ENCODE measurements at places on chromosomes 12 and 14.

DNA sequence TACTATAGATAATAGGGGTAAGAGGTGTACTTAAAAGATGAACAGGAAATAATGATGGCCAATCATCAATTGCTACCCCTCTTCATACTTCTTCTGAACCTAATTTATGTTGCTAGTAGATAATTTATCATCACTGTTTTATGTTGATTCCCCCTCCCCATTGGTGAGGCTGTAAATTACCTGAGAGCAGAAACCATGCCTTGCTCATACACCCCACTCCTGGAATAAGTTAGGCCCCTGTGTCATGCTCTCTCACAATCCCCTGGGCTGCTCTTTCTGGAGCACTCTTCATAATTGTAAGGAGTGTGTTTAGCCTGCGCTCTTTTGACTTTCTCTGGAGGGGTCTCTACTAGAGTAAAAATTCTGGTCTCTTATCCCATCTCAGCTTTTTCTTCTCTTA, 180.7 kb downstream of the PAH start:
- DNase-seq: no peak

DNA sequence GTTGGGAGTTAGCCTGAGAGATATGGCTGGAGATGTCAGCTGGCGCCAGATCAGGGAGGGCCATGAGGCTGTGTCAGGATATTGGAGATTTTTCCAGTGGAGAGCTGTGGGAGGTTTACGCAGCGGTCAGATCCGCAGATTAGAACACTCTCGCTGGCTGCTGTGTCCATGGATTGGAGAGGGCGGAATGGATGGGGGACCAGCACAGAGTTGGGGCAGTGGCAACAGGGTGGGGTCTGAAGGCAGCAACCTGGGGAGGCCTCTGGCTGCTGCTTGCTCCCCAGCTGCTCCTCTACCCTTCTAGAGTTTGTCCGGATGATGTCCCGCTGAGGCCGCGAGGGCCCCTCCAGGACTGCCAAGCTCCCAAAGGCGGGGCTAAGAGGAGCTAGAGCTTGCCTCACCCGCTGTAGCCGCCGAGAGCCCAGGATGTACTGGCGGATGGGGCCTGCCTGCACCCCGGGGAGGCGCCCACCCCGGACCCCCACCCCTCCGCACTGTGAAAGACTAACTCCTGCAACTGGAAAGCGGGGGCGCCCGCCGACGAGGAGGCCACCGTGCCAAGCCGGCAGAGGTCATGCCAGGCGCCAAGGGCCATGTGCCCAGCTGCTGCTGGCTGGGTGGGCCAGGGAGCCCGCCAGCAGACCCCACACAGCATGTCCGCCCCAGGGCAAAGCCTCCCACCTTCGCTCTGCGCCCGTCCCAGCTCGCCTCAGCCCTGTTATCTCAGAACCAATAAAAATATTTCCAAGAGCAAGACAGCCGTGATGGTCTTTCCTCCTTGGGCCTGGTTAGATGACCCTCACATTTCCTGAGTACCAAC, 20.2 kb upstream of the MLEC start:
- DNase-seq: no peak

DNA sequence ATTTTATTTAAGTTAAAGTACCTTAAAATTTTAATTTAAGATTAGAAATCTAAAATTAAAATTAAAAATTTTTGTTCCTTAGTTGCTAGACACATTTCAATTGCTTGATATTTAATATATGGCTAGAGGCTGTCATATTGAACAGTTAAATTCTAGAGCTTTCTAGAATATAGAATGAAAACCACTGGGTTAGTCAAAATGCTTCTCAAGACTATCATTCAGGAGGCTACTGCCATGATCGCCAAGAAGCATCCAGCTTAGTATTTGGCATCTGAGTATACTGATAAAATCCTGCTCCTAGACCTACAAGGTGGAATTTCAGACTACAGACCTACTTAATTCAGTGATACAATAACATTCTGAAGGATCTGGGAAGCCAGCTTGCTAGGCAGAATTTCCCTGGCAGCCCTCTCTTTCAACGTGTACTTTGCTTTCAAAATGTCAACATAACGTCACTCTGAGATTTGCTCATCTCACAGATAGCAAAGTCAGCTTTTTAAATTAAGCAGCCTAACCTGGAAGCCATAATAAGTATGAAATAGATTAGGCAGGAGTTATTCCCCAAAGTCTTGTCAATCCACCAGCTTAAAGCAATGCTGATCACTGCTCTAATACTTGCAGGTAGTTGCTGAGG, 525.8 kb downstream of the FSCB start:
- DNase-seq: no peak

GRCh38 chr14:56975521-56975920, 165.2 kb upstream of the OTX2 start:
- DNase-seq: no peak

DNA sequence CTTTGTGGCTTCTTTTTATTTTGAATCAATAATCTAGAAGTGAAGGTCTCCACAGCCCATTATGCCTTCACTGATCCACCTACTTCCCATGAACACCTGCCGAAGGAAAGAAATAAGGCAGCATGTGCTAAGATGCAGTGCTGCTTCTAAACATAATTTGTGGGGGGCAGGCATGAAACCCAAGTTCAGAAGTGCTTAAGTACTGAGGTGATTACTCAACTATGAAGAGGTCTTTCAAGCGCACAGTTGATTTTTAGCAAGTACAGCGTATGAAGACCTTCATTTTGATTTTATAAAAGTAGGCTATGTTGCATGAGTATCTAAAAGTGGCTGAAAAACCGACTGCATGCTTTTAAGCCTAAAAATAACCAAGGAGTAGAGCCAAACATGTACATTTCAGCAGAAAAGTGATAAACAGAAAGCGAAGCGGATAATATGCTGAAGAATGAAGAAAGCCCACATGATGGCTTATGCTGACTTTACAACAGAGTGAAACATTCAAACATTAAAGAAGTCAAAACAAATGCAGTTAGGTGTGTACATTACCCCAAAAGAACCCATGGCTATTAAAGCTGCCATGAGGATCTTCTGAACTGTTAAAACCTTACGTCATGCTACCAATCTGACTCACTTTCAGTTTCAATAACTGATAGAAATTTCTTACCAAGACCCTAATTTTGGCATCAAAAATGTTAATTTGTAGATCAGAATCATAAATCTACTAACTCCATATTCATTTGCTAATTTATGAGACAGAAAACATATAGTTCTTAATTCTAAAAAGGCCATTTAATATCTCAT, 29.3 kb downstream of the KICS2 start:
- DNase-seq: no peak

DNA sequence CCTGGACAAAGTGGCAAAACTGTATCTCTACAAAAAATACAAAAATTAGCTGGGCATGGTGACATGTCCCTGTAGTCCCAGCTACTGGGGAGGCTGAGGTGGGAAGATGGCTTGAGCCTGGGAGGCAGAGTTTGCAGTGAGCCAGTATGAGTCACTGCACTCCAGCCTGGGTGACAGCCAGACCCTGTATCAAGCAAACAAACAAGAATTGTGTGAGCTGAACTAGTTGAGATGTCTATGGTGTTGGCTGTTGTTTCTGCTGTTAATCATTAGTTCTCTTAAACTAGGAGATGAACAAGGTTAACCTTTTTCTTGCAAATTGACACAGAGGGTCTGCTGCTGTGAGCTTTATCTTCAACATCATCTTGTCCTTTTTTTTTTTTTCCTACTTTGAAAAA, 23.6 kb downstream of the RASSF3 start:
- peak; percentile 15 for DNase-seq

- no peak for DNase-seq
Measured at GRCh38 chr14:93301821-93302447, 30.9 kb downstream of the BTBD7 start.

- no peak for DNase-seq
Measured at GRCh38 chr14:22838631-22839041, 2.3 kb downstream of the MMP14 start.

DNA sequence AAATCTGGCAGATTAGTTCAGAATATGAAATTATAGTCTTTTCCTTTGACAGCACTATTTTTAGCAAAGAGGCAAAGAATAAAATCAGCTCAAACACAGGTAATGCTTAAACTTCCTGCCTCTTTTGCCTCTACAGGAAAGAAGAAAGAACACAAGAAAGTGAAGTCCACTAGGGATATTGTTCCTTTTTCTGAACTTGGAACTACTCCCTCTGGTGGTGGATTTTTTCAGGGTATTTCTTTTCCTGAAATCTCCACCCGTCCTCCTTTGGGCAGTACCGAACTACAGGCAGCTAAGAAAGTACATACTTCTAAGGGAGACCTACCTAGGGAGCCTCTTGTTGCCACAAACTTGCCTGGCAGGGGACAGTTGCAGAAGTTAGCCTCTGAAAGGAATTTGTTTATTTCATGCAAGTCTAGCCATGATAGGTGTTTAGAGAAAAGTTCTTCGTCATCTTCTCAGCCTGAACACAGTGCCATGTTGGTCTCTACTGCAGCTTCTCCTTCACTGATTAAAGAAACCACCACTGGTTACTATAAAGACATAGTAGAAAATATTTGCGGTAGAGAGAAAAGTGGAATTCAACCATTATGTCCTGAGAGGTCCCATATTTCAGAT, 17.4 kb downstream of the TMPO start:
- DNase-seq: peak; percentile 88

DNA sequence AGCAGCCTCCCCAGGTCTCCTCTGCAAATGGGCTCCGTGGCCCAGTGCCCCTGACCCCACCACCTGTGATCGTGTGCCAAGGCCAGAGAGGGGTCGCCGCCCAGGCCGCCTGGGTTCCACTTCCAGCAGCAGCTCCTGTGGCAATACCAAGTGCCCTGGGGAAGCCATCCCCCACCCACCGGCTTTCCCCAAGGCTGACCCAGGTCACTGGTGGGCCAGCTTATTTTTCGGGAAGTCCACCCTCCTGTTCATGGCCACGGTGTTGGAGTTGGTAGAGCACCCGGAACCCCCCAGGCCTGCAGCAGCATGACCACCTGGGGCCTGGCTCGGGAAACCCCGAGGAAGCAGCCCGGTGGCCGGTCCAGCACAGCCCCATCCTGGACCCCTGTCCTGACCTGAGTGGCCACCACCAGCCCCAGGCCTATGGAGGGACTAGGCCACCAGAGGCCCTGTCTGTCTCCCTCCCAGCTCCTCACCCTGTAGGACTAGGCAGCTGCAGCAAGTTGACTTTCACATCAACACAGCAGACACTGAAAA, 40.8 kb upstream of the OASL start:
- no peak for DNase-seq

- DNase-seq: peak; percentile 59
Measured at GRCh38 chr12:132559652-132560363, 50.6 kb downstream of the LRCOL1 start.

DNA sequence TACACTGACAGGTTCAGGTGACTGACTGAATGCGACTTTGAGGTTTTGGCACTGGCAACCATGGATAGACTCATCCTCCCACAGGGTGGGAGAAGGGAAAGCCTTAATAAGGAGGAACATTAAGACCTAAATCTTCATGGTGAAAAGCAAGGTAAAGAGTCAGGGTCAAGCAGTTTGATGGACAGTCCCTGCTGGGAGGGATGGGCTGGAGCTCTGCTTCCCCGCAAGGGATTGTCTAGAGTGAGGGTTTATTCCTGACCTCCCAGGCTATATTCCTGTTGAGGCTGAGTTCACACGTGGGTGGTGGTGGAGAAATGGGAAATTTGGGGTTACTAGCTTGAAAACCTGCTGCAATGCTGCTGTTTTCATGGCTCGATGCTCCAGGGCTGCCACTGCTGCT, 9.4 kb upstream of the STAC3 start:
- no peak for DNase-seq

GRCh38 chr14:97095269-97095668, 298.1 kb downstream of the VRK1 start:
- no peak for DNase-seq

DNA sequence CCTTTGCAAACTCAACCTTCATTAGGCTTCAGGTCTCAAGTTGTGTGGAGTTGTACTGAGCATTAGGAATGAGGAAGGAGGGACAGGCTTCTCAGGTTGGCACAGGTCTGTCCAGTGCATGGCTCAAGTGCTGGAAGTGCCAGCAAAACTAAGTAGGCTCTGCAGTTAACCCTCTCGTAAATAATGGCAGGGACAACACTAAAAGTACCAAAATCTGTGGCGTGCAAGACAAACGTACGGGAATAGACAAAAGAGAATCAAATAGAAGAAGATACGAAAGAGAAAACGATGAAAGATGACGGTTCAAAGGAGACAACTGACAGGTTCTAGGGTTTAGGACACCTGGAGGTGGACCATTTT, 612 bp downstream of the TRAPPC6B start:
- peak; percentile 34 for DNase-seq

GRCh38 chr12:63826006-63826585, 18.4 kb upstream of the SRGAP1 start:
- peak; percentile 64 for DNase-seq

All from OCI-M1 (cell line).